ENCODE measurements at places on chromosomes 12 and 14.
A peak's percentile ranks its signal among the peaks of the same experiment; 100 is the strongest.

- no peak for DNase-seq
Observed at GRCh38 chr14:104803912-104804410, 3.1 kb downstream of the ZBTB42 start.

DNA sequence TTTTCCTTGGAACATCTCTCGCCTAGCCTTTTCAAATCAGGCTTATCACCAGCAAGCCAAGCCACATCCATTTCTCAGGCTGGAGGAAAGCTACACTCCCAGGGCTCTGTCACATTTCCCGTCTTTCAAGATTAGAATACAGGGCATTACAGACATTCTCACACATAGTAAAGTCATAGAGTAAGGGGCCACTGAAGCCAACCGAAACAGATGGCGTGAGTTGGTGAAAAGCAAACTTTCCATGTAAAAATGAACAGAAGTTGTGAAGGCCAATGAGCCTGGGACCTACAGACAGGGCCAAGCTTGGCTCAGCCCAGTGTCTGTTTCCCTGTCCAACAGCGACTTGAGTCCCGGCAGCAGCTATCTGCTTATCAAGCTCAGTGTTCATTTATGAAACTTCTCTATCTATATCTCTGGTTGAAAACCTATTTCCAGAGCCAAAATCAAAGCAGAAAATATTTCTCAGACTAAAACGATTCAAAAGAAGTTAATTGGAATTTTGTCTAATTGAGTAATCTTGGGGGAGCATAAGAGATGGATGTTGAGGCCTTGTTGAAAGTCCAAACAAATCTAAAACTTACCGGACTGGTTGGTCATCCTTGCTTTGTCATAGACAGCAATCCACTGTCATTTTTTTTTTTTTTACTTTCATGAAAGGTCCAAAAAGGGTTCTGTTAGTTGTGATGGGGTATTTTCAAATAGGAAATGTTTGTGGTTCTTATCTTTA is 105.6 kb downstream of the DAAM1 start:
- DNase-seq, result no peak

GRCh38 chr14:104253223-104253822 is 114.9 kb downstream of the KIF26A start:
- no peak for DNase-seq

DNA sequence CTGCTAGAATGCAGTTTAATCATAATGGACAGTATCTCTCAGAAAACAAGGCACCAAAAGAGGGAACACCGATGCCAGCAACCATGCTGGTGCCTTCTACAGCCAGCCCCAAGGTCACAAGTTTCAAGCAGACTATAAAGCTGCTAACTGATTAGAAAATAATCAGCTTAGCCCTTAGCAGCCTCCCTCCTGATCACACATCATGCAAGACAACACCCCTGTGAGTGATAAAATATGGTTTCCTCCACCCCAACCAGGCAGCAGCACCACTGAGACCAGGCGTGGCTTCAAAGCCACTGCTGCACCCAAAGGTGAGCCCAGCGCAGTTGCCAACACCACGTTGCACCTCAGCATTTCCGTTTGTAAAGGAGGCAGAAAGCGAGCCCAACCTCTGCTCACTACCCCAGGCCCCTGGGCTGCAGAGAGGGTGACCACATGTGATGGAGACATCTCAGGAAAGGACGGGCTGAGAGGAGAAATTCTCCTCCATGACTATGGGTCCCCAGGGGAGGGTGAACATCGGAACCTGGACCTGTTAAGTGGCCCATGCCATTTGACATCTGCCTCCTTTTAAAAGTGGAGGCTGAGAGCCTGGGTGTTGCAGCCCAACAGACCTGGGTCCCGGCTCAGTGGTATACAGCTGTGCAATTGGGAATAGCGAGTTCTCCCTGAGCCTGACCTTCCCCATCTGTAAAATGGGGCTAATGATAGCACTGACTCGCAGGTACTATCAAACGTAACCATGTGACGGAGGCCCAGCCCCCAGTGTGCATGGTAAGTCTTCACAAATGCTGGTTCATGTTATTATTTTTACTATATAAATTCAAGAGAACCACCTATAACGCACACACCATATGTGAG is 11.5 kb downstream of the ZFP36L1 start:
- peak; percentile 77 for DNase-seq

DNA sequence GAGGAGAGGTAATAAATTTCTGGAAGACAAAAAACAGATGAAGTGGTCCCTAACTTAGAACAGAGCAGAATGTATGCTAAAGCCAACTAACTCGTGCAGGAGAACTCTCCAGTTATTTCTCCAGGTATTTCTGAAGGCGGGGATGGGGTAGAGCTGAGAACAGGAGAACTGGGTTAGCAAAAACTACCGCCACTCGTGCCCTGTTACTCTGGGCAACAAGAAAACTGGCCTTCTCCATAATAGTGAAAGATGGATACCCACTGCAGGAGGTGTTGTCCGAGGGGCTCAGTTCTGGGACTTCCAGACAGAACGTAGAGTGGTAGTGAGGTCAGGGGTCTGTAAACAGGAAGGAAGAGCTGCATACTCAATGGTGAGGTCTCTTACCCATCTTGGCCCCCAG is 187.3 kb upstream of the FRMD6 start:
- DNase-seq, result no peak

DNA sequence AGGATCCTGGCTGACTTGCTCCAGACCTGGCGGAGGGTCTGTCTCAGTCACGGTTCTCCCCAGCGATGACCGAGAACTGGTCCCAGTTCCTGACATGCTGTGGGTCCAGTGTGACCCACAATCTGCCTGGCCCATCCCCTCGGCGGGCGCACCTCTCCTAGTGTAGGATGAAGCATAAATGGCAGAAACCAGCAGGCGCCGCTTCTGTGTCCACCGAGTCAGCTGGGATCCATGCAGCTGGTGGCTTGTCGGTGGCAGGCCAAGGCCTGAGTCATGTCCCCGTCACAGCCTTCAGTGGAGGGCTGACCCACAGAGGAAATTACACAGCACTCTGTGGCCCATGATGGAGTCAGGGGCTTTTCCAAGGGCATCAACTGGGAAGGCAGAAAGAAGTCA is 38.5 kb downstream of the NFKBIA start:
- no peak for DNase-seq

- DNase-seq, result no peak
Observed at GRCh38 chr14:22656945-22657731, 13.0 kb upstream of the OR6J1 start.

DNA sequence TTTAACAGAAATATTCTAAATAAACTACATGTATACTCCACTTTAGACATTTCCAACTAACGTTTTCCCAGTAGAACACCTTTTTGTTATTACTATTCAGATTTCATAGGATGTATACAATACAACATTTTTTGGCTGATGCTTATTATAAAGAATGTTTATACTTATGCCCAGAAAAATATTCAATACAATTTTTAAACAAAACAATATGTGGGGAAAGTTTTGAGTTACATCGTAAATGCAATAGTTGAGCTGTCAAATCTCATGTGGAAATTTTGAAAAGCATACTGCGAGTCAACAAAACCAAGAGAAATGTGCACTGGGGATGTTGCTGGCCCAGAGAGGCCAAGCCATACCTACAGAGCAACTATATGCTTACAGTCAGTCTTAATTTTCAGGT is 18.2 kb upstream of the MON2 start:
- DNase-seq, result no peak

DNA sequence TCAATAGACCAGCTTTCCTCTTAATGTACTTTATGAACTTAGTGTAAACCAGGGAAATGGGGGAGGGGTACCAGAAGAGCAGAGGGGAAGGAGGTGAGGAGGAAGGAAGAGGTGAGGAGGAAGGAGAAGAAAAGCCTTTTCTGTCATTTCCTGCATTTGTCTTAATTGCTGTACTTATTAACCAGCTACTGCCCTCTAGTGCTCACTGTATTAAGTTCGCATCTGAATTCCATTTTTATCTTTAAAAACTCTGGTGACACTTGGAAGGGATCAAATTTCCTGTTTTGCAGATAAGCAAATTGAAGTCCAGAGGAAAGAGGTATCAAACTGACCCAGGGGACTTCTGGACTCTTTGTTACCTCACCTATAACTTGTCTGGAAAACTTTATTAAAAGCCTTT is 22.2 kb downstream of the MANSC1 start:
- peak; percentile 20 for DNase-seq

GRCh38 chr12:127925971-127926370 is 341.0 kb upstream of the TMEM132C start:
- DNase-seq, result no peak

- DNase-seq, result no peak
Observed at GRCh38 chr12:48862760-48863159, 2.9 kb downstream of the RND1 start.

DNA sequence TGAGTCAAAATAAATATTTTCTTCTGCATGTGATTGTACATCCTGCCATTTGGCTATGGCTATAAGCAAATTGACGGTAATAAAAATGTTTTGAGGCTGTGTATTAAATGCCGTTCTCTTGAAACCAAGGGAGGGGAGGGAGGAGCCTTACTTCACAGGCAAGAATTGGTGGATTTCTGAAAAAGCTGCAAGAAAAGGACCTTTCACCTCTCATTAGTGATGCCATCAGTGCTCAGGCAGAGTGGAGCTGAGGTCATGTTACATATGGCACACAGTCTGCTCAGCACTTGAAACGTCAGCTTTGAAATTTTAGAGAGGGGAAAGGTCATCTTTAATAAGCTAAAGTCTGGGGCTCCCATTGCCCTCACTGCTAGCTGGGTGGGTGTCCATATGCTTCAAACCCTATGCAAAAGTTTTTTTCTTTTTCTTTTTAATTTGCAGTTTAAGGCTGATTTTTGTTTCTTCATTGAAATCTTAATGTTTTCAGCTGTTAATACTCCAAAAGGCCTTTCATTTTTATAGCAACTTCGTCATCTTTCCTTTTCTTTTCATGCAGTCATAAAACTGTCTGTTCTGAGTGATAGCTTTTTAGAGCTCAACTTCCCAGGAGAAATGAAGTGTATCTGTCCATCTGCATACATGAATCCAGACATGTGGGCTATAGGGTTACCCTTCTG is 9.8 kb upstream of the SIX1 start:
- no peak for DNase-seq

DNA sequence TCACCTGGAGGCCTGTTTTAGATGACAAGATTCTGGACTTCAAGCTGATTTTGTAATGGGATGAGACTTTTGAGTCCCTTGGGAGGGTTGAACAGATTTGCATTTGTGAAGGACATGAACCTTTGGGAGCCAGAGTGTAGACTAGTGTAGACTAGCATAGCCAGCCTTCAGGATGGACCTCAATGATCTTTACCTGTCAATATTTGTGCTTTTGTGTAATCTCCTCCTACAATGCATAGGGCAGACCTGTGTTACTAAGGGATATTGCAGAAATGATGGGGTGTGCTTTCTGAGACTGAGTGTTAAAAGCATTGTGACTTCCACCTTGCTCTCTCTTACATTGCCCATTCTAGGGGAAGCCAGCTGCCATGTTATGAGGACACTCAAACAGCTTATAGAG is 9.9 kb upstream of the LRP10 start:
- DNase-seq, result no peak

GRCh38 chr14:36660736-36661505 is 739 bp upstream of the PAX9 start:
- no peak for DNase-seq

DNA sequence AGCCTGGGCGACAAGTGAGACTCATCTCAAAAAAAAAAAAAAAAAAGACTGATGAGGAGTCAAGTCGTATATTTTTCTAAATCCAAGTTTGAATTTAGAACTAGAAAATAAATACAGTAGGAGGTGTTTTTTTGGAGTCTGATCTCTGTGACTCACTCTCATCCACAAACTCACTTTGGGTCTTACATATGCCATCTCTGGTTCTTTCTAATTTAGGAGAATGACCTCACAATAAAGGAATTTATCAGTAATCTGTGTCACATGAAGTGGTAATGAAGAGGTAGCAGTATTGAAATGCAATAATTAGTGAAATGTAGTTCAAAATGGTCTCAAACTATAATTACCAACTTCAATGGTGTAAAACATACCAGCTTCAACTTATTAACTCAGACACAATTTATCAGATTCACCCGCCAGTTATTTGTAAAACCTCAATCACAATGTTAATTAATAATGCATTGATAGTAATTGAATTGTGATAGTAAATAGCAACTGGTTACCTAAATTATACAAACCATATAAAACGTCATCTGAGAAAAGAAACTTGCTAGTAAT is 4.4 kb upstream of the CFL2 start:
- DNase-seq, result no peak

DNA sequence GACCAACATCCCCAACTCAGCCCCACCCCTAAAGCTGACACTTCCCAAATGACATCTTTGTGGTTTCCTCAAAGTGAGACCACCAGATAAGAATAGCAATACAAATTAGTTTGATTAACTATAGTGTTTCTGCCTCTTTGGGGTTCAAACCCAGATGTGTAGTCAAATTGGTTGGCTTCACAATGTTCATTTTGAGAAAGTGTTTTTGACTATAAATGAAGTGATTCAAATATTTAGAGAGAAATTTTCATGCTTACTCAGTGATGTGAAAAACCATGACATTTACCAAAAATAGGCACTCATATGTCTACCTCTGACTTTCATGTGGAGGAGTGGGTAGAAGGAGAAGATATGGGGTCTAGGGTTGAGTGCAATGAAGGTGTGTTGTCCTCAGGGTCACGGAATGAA is 218.4 kb downstream of the BCAT1 start:
- DNase-seq, result no peak

- DNase-seq, result no peak
Observed at GRCh38 chr14:33902363-33902762, 48.5 kb downstream of the EGLN3 start.

DNA sequence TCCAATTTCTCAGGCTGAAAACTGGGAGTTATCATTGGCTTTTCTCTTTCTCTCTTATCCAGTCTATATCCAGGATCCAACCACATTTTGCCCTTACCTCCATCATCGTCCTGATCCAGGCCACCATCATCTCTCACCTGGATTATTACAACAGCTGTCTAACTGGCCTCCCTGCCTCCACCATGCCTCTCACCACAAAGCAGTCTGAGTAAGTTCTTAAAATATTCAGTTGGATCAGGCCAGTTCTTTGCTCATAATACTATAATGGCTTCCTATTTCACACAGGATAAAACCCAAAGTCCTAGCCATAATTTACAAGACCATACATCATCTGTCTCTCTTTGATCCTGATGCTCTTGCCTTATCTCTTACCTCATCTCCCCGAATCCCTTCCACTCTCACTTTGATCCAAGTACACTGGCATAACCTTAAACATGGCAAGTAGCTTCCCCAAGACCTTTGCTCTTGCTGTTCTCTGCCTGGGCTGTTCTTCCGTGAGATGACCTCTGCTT is 133.4 kb upstream of the RAP1B start:
- no peak for DNase-seq

DNA sequence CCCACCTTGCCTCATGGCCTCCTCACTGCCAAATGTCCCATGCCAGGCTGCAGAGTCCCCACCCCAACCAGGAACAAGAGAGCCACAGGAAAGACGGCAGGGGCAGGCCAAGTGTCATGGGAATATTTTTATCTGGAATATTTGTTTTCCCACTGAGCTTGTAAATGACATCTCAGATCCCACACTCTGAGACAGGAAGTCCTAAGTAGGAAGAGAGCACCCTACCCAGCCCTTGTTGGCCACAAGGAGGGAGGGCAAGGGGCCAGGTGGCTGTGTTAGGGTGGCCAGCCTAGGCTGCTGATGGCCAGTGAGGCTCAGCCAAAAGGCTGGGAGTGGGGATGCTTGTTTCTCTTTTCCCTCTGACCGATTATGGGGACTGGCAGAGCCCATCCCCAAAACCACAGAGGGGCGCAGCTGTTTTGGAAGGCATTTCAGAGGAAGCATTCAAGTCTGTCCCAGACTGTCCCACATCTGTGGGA is 7.7 kb upstream of the MEG3 start:
- DNase-seq, result no peak

- peak; percentile 5 for DNase-seq
Observed at GRCh38 chr12:42094277-42094676, 50.4 kb downstream of the GXYLT1 start.
